ENCODE measurements at places on chromosomes 4 and X.

GRCh38 chr4:169099771-169100180 lies 89.7 kb upstream of the CBR4 start:
- no peak for DNase-seq

- no peak for DNase-seq
These were observed 212.5 kb downstream of the SPATA18 start for GRCh38 chr4:52263607-52264006.

- DNase-seq = no peak
These were observed 1.8 kb upstream of the SULT1E1 start for GRCh38 chr4:69861756-69862155.

- no peak for DNase-seq
These were observed 10.5 kb upstream of the YTHDC1 start for GRCh38 chr4:68360231-68360968.

DNA sequence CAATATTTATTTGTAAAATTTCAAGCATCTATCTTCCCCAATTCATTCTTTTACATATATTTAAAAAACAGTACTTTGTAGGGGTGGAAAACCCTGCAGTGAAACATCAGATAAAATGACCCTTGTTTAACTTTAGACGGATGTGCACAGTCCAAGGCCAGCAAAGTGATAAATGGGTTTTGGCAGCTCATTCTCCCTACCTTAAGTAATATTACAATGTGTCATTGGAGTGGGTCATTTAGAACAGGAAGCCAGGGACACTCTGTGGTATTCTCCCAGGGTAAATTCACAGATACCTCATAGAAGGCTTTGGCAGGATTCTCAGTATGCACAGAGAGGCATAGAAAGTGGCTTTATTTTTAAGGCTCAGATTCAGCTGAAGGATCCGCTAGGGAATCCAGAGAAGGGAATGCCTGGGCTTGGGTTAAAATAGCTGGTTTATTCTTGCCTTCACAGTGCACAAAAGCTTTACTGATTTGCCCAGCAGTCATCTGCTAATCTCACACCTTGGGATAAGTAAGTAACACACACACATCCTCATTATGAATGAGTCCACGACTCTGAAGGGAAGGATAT lies 206.7 kb downstream of the RASL11B start:
- no peak for DNase-seq

DNA sequence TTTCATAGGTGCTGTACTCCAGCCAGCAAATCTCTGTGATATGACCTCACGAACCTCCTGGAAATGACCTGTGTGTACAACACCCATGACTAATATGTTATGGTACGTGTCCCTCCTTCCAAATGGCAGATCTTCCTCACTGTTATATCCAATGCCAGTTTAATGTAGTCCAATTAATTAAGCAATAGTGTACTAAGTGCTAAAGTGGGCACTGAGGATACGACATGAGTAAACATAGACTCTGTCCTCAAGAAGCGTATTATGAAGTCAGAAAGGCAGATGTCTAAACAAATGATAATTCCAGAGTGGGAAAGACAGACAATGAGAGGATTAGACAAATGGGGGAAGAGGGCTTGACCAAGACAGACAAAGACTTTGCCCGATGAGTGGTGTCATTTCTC lies 33.9 kb downstream of the GPRIN3 start:
- no peak for DNase-seq

GRCh38 chr4:4627111-4627510 lies 85.3 kb upstream of the STX18 start:
- no peak for DNase-seq

DNA sequence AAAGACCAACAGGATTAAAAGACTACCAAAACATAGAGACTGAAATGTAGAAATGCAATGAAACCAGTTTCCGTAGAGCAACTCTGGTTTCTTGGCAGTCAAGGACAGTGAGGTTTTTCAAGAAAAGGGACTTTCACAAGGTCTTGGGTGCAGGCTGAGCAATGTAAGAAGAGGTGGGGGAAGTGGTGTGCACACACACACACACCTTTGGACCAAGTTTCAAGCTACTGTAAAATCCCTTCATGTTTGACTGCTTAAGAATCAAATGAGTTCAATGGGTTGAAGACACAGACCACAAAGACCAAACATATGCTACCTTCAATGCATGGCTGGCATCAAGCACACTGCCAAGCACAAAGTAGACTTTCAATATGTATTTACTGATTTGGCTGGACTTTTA lies 17.8 kb upstream of the MCF2 start:
- DNase-seq = no peak

GRCh38 chr4:8280158-8280875 lies 10.8 kb downstream of the HTRA3 start:
- DNase-seq = no peak

DNA sequence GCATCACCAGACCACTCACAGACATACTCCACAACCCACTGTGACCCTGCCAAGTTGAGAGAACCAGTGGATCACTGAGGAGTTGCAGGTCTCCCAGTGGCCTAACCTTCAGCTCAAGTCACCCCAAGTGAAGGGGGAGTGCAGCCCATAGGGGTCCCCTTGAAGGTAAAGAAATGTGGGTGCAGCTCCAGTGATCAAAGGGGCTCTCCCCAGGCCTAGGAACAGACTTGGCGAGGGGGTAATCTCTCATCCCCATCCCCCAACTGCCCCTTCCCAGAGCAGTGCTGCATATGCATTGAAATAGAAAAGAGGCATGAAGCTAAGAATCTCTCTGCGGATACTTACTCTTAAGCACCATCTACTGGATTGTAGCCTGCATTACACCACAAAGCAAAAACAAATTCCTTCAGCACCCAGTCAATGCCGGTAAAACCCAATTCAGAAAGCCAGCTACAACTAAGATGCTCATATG lies 27.0 kb downstream of the MAGEE1 start:
- DNase-seq = no peak

DNA sequence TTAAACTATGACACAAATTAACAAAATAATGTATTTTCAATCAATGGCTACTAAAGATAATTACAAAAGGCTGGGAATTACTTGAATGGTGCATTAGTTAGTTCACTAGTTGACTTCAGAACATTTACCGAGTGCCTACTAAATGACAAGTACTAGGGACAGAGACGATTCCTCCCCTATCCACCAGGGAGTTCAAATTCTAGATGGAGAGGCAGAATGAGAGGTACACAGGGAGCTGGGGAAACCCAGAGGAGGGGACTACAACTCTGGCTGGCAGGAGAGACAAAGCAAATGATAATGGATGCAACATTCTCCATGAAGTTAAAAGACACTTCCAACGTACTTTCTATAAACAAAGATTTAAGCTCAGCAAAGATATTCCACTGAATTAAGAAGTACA lies 43.1 kb upstream of the MCF2 start:
- no peak for DNase-seq

DNA sequence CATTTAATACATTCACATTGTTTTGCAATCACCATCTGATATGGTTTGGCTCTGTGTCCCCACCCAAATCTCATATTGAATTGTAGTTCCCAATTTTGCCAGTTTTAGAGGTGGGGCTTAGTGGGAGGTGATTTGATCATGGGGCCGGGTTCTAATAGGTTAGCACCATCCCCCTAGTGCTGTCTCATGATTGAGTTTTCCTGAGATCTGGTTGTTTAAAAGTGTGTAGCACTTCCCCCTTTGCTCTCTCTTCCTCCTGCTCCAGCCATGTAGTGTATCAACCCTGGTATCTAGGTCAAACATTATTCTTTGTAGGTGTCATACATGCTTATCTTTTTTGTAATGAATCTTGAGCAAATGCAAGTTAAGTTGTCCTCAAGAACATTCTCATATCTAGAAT lies 83.3 kb upstream of the KIT start:
- no peak for DNase-seq

- DNase-seq = no peak
These were observed 146.6 kb downstream of the AMELX start for GRCh38 chrX:11439846-11440245.

- no peak for DNase-seq
These were observed 627 bp upstream of the FAT4 start for GRCh38 chr4:125313989-125314667.

DNA sequence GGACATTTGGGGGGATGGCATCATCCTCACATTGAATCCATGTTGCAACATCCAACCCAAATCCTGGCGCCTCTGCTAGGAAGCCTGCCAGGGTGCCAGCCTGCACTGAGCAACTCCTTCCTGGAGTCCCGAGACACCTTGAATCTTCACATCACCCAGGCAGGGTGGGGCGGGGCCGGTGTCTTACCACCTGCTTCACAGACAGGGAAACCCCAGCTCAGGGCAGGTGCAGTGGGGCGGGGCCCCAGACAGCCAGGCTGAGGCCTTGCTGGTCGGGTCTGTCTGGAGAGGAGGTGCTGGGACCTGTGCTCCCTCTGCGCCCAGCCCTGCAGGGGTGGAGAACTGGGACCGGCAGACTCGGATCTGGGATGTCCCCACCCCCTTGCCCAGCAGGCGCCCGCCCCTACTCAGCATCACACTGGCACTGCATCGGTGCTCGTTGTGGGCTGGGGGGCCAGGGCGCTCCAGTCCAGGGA lies 31.5 kb upstream of the HTRA3 start:
- DNase-seq = no peak

DNA sequence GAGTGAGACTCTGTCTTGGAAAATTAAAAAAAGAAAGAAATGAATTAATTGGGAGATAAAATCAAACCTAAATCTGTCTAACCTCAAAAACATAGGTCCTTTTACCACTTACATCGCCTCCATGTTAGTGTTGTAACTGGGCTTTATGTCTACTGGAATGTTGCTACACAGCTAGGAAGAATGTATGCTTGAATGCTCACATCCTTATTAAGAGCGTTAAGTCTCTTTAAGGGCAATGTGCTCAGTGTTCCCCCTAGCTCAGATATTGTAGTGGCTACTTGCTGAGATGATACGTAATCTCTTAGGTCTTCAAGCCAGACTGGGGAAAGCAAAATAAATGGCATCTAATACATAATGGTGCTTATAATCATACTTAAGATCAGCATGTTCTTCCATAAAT lies 1072.8 kb downstream of the PDHA2 start:
- no peak for DNase-seq

DNA sequence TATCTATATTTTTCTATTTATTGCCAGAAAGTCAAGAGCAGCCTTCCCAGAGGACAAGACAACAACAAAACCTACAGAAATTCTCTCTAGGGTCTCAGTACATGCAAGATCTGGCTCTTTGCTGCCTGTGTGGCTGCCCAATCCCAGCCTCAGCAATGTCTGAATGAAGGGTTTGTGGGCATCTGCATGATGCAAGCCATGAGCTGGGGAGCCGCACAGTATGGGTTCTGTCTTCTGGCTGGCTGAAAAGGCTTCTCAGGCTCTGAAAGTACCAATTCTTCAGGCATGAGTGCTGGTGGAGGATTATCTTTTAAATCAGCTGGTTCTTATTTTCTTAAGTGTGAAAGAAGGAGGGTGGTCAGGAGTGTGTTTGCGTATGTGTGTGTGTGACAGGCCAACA lies 104.6 kb downstream of the PDGFRA start:
- no peak for DNase-seq

DNA sequence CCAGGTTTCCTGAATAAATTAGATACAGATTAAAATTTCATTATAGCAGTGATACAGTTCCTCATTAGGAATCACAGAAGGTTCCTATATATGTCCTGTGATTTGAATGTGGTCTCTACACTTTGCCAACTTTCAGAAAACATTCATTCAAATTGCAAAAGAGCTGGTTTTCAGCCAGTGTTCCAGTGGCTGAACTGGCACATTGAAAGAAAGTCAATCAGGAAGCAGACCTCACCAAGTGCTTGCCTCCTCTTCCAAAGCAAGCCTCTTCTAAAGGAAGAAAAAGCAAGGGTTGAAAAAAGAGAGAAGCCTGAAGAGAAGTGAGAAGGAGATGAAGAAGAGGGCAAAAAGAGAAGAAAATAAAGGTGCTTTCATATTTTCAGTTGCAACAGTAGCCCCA lies 12.7 kb downstream of the KLHL34 start:
- DNase-seq = no peak

DNA sequence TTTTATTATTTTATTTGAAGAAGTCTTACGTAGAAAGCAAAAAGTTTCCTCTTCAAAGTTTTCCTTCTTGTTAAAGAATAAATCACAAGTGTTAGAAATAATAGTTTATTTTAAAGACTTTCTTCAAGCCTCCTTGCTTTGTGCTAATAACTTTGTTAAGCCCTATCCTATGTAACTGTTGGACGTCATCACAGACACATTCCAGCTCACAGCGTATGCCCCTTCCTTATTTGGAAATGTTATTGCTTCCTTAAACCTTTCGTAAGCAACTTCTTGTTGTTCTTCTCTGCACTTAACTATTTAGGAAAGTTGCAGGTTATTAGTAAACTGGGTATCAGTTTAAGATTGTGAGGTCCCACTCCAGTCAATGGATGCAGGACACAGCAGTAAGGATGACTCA lies 7.6 kb upstream of the SRD5A3 start:
- no peak for DNase-seq

- DNase-seq = no peak
These were observed 23.6 kb upstream of the TBC1D14 start for GRCh38 chr4:6885953-6886557.

GRCh38 chrX:140389331-140389730 lies 115.5 kb downstream of the SOX3 start:
- no peak for DNase-seq

Data from AG09319 (cell line).